Stimulated activated CD8-positive, alpha-beta memory T cell treated with anti-CD3 and anti-CD28 coated beads, Interleukin-4, amount 100 ng/mL, for 1 hour (primary cell): ENCODE measurements at places on chromosomes 13 and 19.

- no peak for DNase-seq
Observed at GRCh38 chr19:16588824-16589577, 16.8 kb upstream of the SLC35E1 start.

DNA sequence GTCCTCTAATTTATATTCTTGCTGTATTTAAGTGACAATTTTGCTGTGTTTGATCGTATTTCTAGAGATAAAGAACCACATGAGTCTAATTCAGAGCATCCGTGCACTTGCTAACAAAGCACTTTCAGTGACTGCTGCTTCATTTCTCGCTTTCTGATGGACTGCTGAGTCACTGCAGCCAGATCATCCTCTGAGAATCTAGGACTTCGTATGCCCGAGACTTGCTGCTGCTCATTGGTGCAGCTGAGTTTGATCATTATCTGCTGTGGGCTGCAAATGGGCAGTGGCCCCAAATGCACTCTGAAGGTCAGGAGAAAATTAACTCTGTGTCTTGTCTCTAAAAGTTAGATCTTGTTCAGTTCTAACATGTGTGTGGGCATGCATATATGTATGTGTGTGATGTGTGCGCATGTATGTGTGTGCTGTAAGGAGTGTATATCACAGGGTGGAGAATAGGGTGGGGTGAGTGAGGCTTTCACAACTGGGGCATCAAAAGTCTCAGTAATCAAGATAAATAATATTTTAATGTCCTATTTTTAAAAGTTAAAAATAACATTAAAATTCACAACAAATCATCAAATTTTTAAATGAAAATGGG, 342.6 kb downstream of the MTUS2 start:
- no peak for DNase-seq

DNA sequence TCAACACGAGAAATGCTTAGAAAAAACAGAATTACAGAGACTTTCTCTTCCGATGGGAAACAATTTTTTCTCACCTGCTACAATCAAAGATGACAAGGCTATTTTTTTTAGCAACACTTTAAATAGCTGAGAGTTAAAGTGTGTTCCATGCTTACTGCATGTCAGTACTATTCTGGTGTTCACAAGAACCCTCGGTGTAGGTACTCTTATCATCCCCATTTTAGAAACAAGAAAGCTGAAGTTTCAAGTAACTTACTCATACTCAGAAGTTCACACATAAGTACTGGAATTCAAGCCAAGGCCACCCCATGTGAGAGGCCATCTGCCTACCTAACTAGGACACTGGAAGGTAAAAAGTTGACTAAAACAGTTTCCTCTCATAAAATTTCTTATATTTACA, 9.0 kb upstream of the TNFRSF19 start:
- DNase-seq = no peak

DNA sequence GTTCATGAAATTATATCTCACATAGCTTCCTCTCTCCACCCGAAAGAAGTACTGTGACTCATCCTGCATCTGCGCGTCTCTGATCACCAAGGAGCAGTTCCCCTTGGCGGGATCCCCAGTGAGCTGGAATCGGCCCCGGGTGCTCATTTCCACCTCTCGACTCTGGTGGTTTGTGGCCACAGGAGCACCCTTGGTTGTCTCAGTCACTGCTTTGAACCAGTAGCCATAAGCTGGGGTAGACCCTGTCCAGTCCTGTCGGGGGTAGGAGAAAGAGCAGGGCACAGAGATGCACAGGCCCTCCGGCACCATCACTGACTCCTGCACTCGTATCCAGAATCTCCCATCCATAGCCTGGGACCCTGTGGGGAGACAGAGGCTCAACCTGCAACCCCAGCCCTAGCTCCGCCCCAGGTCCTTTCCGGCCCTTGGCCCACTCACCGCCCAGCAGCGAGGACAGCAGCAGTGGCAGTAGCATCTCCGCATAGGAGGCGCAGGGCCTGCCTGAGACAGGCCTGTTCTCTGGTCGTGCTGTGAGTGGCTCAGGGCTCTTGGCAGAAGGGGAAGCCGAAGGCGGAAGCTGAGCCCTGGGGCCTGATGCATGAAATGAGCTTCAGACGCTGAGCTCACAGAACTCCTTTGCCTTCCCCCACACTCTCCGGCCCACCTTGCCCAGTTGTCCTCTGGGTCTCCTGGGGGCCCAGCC, at the start of gene SIGLEC10:
Gene SIGLEC10, minus strand, starts transcription at position 536 of the 703 bp plus-strand sequence. Its CDS starts 61 bp downstream, at position 475.
- no peak for DNase-seq

DNA sequence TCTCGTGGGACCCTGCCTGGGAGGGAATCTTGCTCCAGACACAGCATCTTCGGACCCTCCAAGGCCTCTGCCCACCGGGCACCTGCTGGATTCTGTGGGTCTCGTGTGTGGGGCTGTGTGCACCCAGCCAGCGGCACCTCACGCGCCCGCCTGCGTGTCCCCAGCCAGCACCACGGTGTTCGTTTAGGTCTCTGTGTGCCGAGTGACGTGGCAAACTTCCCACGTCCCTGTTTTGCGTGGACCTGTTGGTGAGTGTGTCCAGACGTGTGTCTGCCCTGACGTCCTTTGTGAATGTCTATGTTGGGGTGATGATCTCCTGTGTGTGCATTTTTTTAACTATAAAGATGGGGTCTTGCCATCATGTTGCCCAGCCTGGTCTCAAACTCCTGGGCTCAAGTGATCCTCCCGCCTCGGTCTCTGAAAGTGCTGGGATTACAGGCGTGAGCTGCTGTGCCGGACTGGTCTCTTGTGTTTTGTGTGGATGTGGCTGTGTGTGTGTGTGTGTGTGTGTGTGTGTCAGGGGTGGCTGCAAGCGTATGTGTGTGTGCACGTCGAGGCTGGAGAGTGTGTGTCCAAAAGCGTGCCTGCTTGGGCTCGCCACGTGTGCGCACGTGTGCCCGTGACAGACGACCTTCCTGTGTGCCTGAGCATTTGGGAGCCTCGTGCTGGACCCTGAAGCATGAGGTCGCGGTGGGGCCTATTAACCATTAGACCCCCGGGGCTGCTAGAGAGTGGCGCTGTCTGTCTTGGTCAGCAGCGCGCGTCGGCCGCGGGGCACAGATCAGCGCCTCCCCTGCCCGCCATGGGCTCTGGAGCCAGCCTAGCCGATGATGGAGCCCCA, 15.7 kb downstream of the ARID3A start:
- DNase-seq = no peak

DNA sequence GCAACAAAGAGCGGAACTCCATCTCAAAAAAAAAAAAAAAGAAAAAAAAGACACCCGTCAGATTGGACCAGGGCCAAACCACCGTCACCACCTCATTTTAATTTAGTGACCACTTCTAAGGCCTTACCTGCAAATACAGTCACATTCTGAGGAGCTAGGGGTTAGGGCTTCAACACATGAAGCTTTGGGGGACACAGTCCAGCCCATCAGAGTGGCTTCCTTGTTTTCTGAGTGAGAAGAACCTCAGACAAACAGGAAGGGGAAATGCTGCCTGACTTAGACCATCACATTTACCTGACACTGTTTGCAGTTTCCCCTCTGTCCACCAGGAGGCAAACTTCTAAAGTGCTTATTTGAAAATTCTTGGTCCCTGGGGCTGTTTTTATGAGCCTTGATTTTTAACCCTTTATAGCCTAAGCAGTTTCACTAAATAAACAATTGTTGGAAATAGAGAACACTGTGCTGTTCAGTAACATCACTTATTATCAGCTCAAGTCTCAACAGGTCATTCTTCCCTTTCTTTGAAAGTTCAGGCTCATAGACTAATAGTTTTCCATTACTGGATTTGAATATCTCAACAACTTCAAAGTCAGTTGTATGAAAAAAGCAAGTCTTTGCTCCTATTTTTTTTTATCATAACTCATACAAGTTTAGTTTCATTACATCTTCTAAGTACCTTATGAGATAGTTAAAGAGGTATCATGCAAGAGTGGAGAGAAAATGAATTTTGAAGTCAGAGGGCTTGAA, 74.9 kb upstream of the WASF3 start:
- DNase-seq = peak; percentile 19

- no peak for DNase-seq
Observed at GRCh38 chr19:4130744-4131438, 7.0 kb upstream of the MAP2K2 start.

GRCh38 chr13:70353096-70353495, 244.8 kb upstream of the KLHL1 start:
- no peak for DNase-seq

DNA sequence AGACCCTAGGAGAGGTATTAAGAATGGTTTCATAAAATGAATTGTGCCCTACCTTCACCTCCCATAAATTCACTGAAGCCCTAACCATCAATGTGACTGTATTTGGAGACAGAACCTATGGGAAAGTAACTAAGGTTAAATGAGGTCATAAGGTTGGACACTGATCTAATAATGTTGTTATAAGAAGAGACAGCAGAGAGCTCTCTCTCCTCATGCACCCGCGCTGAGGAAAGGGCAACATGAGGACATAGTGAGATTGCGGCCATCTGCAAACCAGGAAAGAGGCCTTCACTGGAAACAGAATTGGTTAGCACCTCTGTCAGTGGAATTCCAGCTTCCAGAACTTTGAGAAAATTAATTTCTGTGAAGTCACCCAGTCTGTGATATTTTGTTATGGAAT, 1396.1 kb upstream of the MIR17HG start:
- no peak for DNase-seq

DNA sequence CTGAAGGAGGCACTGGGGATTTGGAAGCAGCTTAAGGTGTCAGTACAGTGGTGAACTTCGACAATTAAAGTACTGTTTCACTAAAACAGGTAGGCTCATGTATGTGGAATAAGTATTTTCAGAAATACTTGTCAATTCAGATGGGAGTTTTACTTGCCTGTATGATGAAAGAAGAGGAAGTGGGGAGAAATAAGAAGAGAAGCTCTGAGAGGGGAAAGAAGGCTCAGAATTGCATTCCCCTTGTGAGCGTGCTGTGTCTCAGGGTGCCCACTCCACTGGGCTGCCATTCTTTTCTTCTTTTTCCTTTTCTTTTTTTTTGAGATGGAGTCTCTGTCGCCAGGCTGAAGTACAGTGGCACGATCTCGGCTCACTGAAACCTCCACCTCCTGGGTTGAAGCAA, 38.6 kb upstream of the RNF17 start:
- no peak for DNase-seq

- no peak for DNase-seq
Observed at GRCh38 chr19:3983936-3984583, 1.2 kb downstream of the EEF2 start.

DNA sequence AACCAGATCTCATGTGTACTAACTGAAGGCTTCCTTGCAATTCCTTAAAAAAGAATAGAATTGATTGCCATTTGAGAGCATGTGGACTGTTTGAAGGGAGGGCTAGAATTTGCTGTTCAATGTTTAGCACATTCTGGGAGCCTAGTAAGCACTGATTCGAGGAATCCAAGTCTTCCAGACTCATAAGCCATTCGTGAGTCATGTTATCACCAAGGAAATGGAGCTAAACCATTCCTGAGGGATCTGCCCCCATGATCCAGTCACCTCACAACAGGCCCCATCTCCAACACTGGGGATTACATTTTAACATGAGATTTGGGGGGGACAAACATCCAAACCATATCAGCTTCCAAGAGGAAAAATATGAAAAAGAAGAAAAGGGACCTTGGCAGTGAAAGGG, 276.4 kb downstream of the KCNRG start:
- DNase-seq = no peak

- DNase-seq = no peak
Observed at GRCh38 chr13:31043957-31044356, 111.5 kb downstream of the TEX26 start.

DNA sequence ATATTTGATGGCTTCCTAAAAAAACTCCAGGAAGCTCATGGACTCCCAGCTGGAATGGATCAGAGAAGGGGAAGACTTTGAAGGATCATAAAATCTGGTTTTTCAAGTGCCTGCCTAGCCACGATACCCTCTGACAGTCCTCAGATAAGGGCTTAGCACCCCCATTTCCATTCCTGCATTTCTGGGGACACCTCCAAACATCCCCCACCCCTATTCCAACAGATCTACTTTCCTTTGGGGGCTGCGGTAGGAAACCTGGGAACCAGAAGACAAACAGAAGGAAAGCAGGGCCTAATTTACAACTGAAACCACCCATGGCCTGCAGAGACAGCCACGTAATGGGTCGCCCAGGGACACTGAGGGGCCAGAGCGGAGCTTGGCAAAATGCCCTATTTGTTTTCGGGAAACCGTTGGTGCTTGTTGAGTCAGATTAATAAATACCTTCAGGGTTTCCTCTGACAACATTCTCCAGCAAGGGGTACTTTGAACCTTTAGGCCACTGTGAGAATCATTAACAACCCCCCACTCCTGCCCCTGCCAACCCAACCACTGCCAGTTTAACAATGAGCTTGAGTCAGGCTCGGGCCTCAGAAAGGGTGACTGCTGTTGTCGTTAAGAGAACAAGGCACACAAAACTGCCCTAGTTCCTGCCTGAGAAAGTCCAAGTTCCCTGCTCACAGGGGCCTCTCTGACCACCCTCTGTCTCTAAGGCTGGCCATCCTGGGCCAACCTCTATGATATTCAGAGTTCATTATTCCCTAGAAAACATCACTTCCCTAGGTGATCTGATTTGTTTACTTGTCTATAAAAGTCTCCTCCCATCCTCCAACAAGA, 23.5 kb downstream of the RHPN2 start:
- DNase-seq = no peak

DNA sequence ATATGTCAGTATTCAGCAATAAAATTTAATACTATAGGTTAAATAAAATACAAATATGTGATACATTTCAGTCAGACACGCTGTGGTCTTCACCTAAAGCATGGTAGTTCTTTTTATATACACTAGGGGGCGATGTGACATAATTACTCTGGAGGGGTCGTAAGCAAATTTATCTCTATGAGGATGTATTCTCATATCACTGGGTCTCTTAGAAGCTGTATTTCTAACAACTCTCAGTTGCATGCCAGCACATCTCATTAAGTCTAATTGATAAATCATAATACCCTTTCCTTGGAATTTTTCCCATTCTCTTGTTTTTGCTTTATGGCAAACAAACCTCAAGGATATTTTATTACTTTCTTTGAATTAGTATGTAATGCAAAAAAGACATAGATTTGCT, 3.9 kb upstream of the PCDH17 start:
- DNase-seq = no peak

DNA sequence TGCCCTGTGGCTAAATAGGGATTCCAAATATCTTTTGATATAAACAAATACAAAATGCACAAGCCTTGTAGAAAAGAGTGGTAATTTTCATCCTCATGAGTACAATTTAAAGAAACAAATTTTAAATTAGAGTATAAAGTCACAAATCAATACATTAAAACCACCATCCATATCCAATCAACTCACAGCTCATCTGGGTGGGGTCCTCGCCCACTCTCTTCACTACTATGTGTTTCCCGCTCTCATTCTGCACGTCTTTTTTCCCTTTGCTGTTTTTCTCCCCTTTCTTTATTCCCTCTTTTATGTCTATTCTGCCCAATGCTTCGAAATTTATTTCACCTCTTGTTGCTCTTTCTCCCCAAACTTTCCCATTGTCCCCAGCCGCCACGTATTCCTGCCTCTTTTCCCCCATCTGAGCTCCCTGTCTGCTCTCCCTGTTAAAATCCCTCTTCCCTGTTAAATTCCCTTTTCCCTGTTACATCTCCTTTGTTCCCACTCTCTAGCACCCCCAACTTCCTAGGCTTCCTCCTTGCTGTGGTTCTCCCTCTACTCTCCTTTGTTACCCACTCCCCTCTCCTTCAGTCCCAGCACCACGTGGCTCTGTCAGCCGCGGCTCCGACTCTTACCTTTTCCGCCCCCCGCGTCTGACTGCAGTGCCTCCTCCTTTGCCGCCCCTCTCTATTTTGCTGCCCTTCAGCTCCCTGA, 1.3 kb downstream of the ZNF616 start:
- no peak for DNase-seq

- DNase-seq = no peak
Observed at GRCh38 chr13:103510007-103510535, 443.9 kb upstream of the SLC10A2 start.
